ENCODE measurements at places on chromosomes 5 and 9.

- no peak for DNase-seq
These were observed 259.3 kb downstream of the CEMIP2 start for GRCh38 chr9:71509054-71509453.

GRCh38 chr5:176886336-176887251 is 12.6 kb downstream of the HK3 start:
- no peak for DNase-seq

GRCh38 chr9:16521868-16522411 is 348.5 kb downstream of the BNC2 start:
- no peak for DNase-seq

DNA sequence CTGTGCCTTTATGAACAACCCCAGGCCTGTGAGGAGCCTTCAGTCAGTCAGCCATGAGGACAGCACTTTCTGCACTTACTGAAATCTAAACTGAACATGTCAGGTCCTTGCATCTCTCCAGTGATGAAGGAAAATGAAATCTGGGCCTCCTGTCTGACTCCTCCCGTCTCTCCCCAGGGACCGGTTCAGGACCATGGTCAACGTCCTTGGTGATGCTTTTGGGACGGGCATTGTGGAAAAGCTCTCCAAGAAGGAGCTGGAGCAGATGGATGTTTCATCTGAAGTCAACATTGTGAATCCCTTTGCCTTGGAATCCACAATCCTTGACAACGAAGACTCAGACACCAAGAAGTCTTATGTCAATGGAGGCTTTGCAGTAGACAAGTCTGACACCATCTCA is 77.0 kb upstream of the PLPP6 start:
- DNase-seq, result no peak

GRCh38 chr5:126351153-126351552 is 72.1 kb upstream of the GRAMD2B start:
- DNase-seq, result no peak

DNA sequence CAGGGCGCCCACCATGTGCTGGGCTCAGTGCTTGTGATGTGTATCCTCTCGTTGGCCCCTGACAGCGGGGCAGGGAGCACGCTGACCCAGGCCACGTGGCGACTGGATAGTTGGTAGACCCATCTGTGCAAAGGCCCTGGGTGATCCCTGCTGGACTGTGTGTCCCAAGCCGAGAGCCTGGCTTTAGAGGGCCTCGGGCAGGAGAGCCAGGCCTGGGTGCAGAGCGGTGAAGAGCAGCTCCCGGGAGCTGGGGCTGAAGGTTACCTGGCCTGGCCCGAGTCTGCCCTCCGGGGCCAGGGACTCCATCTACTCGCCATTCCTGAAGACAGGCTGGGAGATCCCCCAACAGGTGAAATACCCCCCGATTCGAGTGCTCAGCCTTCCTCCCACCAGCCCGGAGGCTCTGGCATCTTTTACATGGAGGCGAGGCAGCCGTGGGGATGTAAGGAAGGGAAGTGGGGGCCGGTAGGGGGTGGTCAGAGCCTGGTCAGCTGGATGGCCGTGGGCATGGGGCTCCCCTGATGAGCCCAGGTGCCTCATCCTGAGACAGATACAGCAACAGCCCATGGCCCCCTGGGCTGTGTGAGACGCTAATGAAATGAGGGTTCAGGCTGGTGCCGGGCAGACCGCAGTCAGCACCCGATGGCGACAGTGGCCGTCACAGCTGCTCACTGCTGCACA is 19.0 kb downstream of the NCS1 start:
- DNase-seq, result no peak

- no peak for DNase-seq
These were observed 151.9 kb downstream of the NTRK2 start for GRCh38 chr9:84821431-84821830.

GRCh38 chr5:15387931-15388524 is 112.0 kb upstream of the FBXL7 start:
- no peak for DNase-seq

DNA sequence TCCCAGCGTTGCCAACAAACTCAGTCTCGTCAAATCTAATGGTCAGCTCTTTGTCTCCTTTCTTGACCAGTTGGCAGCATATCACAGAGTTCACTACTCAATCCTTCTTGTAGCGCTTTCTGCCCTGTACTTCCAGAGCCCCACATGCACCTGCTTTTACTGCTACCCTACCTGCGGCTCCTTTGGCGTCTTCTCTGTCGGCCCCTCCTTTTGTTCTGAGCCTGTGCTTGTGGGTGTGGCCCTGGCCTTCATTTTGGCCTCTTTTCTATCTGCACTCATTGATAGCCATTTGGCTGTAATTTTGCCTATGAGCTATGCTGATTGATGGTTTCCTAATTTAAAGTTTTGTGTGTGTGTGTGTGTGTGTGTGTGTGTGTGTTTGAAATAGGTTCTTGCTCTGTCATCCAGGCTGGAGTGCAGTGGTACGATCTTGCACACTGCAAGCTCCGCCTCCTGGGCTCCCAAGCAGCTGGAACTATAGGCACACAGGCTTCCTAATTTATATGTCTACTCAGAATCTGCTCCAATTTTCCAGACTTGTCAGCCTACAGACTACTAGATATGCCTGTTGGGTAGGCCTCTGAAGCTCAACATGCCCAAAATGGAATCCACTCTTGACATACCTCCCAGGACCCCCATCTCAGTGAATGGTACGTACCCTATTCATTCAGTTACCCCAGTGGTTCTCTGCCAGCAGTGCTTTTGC is 32.3 kb downstream of the ARPC5L start:
- no peak for DNase-seq

DNA sequence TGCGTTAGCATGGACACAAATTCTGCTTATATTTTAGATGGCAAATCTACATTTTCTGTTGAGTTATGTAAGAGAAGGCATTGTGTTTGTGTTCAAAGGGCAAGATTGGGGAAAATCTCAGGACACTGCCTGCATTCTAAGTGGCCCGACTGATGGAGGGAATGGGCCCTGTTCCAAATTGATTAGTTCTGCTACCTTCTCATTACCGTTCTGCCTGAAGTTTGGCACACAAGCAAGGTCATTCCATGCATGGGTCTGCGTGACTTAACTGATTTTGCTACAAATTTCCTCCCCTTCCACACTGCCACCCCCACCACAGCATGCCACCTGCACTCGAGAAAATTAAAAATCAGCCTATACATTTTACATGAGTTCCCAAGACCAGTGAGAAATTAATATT is 409.9 kb downstream of the BRINP1 start:
- no peak for DNase-seq

- DNase-seq, result no peak
These were observed at the start of gene ADGRD2 for GRCh38 chr9:124450241-124450924. Gene ADGRD2 (plus strand): TSS chr9:124450451. CDS start chr9:124451667, 1,216 bp downstream.

GRCh38 chr9:8778356-8778755 is 978.8 kb upstream of the DMAC1 start:
- no peak for DNase-seq

GRCh38 chr5:113056988-113057387 is 80.4 kb downstream of the DCP2 start:
- no peak for DNase-seq

DNA sequence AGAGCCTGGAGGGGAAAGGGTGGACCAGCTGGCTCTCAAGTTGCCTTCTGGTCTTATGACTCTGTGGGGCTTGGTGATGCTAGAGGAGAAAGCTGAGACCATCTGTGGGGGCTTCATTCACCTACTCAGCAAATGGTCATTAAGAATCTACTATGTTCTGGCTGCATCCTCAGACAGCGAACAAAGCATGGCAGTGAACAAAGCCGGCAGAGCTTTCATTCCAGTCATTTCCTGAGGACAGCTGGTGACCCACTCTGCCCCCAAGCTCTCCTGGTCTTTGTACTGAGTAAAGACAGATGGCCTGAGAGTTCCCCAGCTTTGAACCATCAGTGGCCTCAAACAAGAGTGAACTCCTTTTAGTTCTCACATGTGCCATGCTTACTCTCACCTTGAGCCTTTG is 48.0 kb downstream of the FGF1 start:
- no peak for DNase-seq

GRCh38 chr9:79131246-79131774 is 440.5 kb upstream of the TLE4 start:
- DNase-seq, result no peak

GRCh38 chr9:136091582-136092352 is 3.3 kb downstream of the NACC2 start:
- DNase-seq, result no peak

Data from CMK (cell line).